Naive thymus-derived CD4-positive, alpha-beta T cell (primary cell): ENCODE measurements at places on chromosomes 5 and 9. TPM values are rescaled to one million over a fixed set of nuclear protein-coding genes. Genes with fewer than 3 reads are reported as not detected.

UBE2D2 gene
- total RNA-seq: 196 and 214 TPM in 2 replicates

PCDHGA2 gene
- total RNA-seq: 0.11 TPM

PCDHGA8 gene
- 0.17 TPM for total RNA-seq

FOXD4L4 gene
- not detected for total RNA-seq

MRPS2 gene
- total RNA-seq: 28.8 TPM

DAB2 gene
- 5.9 TPM for total RNA-seq

PDLIM4 gene
- total RNA-seq: not detected

LCN2 gene
- not detected in 2 replicates for total RNA-seq

HMMR gene
- total RNA-seq: not detected

LECT2 gene
- not detected for total RNA-seq

APBB3 gene
- 74.2 TPM for total RNA-seq

OTP gene
- total RNA-seq: not detected

CORO2A gene
- total RNA-seq: 7.7 TPM

SLC6A18 gene
- not detected for total RNA-seq

PLAC8L1 gene
- total RNA-seq: 1.5 TPM

GABRA1 gene
- total RNA-seq: not detected

PCDHB15 gene
- not detected for total RNA-seq

TCERG1 gene
- 88.8 and 105 TPM in 2 replicates for total RNA-seq

FCN1 gene
- total RNA-seq: 99.1 TPM

GMCL2 gene
- not detected for total RNA-seq

ADAM19 gene
- total RNA-seq: 7.3 TPM

ANKRD55 gene
- total RNA-seq: 14.1 TPM

CYLC2 gene
- not detected for total RNA-seq

IRX1 gene
- total RNA-seq: not detected

LCN9 gene
- not detected for total RNA-seq

MYOZ3 gene
- not detected for total RNA-seq

UBQLN1 gene
- 139 TPM for total RNA-seq

TYRP1 gene
- total RNA-seq: not detected

ADGRD2 gene
- total RNA-seq: not detected

GARIN3 gene
- total RNA-seq: not detected

SHROOM1 gene
- total RNA-seq: 0.11 TPM

MOB3B gene
- total RNA-seq: 0.29 TPM

SLC36A2 gene
- total RNA-seq: not detected

CTXN3 gene
- not detected in 2 replicates for total RNA-seq

OR2V1 gene
- total RNA-seq: not detected

PRRC1 gene
- total RNA-seq: 49.4 TPM

SPINK13 gene
- not detected for total RNA-seq

ENTPD2 gene
- total RNA-seq: not detected

FUT7 gene
- total RNA-seq: 0.37 TPM

PCDHA9 gene
- total RNA-seq: not detected

PCSK5 gene
- 5.2 TPM in 2 replicates for total RNA-seq

TEX48 gene
- not detected for total RNA-seq
